ENCODE measurements at places on chromosomes 5 and 9. TPM values are rescaled to one million over a fixed set of nuclear protein-coding genes. Genes with fewer than 3 reads are reported as not detected.

TAF11L13 gene
- polyA plus RNA-seq = not detected

GLRA1 gene
- not detected for polyA plus RNA-seq

DNA sequence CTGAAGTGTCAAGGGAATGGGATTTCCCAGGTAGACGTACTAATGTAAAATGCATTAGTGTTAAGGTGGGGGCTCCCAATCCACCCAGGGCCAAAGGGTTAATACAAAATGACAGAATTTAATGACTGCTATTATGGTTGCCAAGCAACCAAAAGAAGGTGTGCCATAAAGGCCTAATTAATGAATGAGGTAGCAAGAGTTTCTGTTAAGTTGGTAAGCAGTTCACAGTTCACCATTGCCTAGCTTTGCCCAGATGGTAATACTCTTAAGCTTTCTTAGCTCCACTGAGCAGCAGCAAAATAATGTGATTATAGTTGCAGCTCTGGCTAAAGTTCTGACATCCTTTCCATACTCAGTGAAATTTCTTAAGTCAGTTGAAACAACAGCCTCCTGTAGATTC, 211.7 kb downstream of the DENND1A start:
- DNase-seq = no peak

GRCh38 chr9:107337676-107338590, 54.9 kb downstream of the RAD23B start:
- no peak for DNase-seq

GRCh38 chr5:66113160-66113559, 30.9 kb upstream of the SREK1 start:
- no peak for DNase-seq

Measured in left renal cortex interstitium (tissue), 4 donors.